ENCODE measurements at places on chromosomes 12 and 14.

DNA sequence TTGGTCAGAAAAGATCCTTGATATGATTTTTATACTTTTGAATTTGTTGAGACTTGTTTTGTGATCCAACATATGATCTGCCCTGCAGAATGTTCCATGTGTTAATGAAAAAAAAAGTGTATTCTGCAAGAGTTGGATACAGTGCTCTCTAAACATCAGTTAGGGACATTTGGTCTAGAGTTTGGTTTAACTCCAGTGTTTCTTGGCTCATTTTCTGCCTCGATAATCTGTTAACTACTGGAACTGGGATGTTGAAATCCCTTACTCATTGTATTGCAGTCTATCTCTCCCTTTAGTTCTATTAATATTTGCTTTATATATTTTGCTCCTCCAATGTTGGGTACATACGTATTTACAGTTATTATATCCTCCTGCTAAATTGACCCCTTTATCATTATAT, 18.3 kb upstream of the TXNRD1 start:
- no peak for DNase-seq

GRCh38 chr12:77179515-77179914, 114.1 kb upstream of the E2F7 start:
- no peak for DNase-seq

DNA sequence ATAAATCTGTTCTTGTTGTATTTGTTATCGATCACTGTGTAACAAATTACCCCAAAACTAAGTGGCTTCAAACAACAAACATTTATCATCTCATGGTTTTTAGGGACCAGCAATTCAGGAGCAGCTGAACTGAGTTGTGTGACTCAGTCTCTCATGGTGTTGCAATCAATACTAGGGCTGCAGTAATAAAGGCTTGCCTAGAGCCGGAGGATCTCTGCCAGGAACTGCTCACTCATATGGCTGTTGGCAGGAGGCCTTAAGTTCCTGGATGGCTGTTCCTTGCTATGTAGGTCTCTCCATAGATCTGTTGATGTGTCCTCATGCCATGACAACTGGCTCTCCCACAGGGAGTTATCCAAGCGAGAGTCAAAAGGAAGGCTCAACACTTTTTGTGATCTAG, 3.8 kb upstream of the PSMC6 start:
- no peak for DNase-seq

- peak; percentile 46 for DNase-seq
Observed at GRCh38 chr14:56005191-56006053, 112.8 kb upstream of the PELI2 start.

GRCh38 chr12:2177003-2177402, 124.2 kb downstream of the CACNA1C start:
- no peak for DNase-seq

DNA sequence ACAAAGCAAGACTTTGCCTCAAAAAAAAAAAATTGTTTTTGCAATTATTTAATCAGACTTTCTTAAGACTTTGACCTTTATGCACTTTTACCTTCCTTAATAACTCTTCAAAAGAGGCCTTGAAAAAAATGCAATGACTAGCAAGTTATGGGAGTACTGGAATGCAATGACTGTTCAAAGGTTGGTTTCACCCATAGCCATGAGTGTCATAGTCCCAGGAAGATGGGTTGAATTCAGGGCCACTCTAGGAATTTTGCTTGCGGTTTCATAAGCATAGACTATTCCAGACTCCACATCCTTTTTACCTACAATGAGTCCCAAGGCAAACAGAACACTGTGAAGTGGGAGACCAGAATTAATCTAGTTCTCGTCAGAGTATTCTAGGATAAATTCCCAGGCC, 29.4 kb upstream of the DENND5B start:
- no peak for DNase-seq

DNA sequence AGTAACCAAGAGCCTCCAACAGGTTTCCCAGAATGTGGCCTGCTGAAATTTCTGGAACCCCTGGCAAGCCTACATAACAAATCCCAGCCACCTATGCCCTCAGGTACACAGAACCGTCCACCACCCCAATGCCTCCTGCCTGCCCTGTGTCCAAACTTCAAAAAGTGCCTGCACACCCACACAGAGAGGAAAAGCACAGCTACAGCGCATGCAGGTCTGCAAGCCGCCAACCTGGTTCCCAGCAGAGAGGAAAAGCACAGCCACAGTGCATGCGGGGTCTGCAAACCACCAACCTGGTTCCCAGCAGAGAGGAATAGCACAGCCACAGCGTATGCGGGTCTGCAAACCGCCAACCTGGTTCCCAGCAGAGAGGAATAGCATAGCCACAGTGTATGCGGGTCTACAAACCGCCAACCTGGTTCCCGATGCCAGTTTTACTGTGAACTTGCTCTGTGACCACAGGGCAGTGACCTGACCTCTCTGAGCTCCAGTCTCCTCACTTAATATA, 113.5 kb downstream of the SCARB1 start:
- DNase-seq, result no peak

GRCh38 chr14:24693983-24694382, 60.0 kb upstream of the GZMB start:
- DNase-seq, result no peak

GRCh38 chr12:115990241-115990640, 287.3 kb downstream of the MED13L start:
- DNase-seq, result no peak

GRCh38 chr12:113955109-113955970, 10.8 kb downstream of the RBM19 start:
- DNase-seq, result peak; percentile 80

DNA sequence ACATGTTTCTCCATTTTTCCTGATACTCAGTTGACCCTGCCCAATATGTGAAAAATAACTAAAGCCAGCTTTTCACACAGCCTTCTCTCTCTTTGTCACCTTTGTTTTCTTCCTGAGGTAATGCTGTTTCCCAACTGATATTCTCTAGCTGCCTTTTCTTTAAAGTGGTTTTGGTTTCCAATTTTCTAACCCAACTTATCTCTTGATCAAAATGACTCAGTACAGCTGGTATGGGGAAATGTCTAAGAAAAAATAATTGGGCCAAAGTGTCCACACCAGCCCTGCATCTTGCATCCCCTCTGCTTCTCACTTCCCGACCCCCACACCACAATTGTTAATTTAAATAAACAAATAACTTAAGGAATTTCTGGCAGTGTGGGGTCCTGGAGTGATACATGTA, 193.8 kb downstream of the SYT1 start:
- DNase-seq, result peak; percentile 50

DNA sequence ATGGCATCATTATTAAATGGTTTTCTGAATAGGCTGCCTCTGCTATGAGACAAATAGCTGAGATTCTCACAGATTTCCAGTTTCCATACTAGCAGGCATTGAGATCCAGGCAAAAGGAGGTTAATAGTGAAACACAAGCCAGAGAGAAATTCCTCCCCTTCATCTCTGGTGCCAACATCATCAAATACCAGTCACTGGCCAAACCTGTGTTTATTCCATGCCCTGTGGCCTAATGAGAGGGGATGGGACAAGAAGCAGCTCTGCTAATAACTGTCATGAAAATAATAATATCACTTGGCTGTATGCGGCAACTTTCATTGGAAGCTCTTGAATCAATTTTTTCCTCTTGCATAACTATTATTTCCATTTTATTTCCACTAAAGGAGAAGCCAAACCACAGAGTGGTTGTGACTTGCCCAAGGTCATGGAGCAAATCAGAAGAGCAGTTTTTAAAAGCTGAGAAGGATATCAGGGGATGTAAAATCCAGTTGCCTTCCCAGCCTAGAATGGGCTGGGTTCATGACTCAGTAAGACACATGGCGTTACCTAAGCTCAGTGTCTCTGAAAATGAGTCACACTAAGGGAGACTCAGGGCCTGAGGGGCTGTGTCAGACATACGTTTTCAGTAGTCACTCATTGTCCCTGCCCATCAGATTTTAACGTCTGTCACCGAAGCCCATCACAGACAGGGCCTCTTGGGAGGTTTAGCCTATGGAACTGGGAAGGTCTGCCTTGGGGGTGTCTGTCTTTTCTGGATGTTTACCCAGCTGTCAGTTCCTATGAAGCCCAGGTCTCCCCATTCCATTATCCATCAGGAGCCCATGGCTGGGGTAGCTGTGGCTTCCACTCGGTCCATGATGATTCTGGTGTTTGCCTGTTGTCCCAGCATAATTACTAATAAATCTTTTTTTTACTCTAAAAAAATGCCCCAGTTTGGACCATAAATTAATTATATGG, 208.8 kb upstream of the EEA1 start:
- peak; percentile 12 for DNase-seq

- peak; percentile 65 for DNase-seq
Observed at GRCh38 chr12:48179466-48179865, 4.0 kb upstream of the CCDC184 start.

GRCh38 chr12:57146092-57146491, 1.3 kb downstream of the LRP1-AS start:
- no peak for DNase-seq

GRCh38 chr12:112239020-112239419, 113.7 kb downstream of the TRAFD1 start:
- no peak for DNase-seq

DNA sequence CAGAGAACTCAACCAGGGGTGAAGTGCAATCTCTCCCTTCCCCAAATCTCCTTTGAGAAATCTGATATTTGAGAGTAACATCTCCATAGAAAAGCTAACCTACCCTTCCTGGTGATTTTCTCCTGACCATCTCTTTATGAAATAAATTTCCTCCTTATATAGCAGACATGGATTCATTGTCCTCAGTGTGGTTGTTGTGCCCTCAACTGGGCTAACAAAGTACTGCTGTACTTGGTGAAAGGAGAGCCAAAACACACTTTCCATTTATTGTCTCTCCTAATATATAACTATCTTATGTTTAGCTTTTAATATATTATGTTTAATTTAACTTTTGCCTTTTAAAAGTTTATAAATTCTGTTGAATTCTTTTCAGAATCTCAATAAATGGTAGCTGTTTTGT, 65.1 kb upstream of the SLCO1B1 start:
- DNase-seq, result no peak

DNA sequence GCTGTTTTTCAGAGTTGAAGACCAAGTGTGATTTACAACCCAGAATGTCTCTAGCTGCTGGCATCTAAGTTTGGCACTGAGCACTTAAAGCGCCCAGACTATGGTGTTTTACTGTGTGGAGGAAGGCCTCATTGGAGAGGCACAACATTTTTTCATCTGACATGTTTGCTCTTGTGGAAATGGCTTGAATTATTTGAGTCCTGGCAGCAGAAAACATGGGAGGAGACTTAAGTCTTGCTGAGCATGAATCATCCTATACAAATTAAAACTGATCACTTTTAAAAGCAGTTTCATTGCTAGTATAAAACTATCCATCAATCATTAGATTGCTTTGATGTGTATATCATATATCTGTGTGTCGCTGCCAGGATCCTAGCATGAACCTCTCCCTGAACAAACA, 85.9 kb upstream of the REP15 start:
- DNase-seq, result no peak

- DNase-seq, result no peak
Observed at GRCh38 chr12:104957719-104958000, 430 bp downstream of the SLC41A2 start.

DNA sequence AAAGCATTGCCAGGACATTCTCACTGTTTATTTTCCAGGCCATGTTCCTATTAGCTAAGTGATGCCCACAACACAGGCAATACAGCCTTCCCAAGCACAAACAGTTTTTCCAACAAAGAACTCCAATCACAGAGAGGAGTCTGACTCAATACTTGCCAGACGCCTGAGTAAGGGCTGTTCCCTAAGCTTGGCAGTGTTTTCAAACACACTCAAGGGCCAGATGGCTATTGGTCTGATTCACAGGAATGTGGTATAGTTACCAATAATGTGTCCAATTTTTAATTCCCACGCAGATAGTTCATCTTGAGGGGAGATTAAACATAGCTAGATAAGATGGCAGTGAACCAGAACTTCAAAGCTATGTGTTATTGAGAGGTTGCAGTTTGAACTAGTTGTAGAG, 381.0 kb downstream of the SNAPC1 start:
- no peak for DNase-seq

DNA sequence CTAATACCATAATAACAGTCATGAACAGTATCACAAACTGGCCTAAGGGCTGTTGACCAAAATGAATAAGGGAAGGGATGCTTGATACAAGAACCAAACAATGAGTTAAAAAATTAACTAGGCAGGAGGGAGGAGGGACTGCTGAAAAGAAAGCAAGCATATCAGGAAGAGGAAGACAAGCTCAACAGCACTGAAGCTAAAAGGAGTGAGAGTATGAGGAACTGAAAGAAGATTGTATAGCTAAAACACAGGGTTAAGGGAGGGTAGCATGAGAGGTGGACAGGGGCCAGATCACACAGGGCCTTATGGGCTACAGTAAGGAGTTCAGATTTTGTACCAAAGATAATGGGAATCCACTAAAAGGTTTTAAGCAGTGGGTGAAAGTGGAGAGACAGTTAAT, 34.1 kb downstream of the ITGA7 start:
- no peak for DNase-seq

GRCh38 chr12:45928309-45928708, 62.1 kb downstream of the SCAF11 start:
- no peak for DNase-seq

GRCh38 chr12:89671469-89671868, 37.2 kb downstream of the ATP2B1 start:
- DNase-seq, result peak; percentile 53

GRCh38 chr12:96248136-96248931, 54.2 kb downstream of the ELK3 start:
- no peak for DNase-seq

DNA sequence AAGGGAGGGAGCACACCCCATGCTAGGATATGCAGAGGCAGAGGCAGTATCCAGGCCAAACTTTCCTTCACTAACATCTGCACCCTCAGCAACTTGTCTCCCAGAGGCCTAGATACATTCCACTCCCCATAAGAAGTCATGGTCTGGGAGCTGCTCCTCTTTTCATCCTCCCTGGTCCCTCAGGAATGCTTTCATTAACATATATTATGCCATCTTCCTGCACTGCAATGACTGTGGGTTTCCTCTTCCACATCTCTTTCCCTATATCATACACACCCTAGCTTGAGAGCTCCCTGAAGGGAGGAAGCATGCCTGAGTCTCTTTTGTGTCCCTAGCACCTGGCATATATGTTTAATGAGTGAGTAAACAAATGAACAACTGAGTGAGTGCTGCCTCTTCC, 8.6 kb downstream of the DDN start:
- no peak for DNase-seq

DNA sequence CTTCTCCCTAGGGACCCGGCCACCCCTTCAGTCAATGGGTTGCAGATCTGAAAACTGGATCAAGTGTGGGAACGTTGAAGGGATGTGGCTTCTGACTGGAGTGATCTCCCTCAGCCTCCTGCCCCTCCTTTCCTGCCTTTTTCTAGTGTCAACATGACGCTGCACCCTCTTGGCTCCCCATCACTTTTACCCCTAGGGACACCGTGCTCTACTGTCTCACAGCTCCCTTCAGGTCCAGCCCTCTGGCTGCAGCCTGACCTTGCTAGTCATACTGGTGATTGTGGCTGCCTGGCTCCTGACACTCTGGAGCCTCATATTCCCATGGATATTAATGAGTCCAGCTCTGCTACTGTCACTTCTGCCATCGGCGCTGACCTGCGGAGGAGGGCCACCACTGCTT, 51.5 kb upstream of the RASSF3 start:
- no peak for DNase-seq

Data from SJSA1 (cell line).